Renal cortical epithelial cell (primary cell): ENCODE measurements at places on chromosomes 13 and 19.
A peak's percentile ranks its signal among the peaks of the same experiment; 100 is the strongest.

- DNase-seq = no peak
These were observed 62.1 kb downstream of the GGACT start for GRCh38 chr13:100526318-100527000.

DNA sequence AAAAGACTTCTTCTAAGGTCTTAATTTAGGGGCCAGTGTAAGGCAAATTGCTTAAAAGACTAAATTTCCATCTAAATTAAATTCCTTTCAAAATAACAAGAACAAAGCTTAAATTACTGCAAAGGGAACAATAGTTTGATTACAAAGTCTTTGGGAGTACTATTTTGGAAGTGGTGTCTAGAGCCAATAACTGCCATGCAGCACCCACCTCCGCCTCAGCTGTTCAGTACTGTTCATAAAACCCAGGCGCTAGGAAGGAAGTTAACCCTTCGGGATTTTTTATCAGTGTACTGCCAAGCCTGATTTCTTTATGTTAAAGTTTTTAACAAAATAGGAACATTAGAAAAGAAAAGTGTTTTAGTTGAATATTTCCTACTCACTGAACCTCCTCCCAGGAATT is 210.1 kb downstream of the LIG4 start:
- DNase-seq = no peak

DNA sequence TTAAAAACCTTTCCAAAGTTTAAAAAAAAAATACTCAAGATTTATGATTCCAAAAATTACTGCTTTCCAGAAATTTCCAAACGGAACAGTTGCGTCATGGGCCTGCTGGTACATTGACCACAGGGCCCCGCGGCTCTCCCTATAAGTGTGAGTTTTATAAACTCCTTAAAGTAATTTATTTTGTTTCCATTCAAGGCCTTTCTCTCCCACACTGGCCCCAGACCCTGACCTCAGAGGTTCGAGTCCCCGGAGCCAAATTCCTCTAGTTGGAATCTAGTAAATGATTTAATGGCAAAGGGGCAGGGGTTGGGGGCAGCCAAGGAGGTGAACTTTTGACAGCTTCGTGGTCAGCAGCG is 97.5 kb downstream of the INSR start:
- no peak for DNase-seq

GRCh38 chr13:106581225-106581624 is 13.3 kb upstream of the ARGLU1 start:
- no peak for DNase-seq

DNA sequence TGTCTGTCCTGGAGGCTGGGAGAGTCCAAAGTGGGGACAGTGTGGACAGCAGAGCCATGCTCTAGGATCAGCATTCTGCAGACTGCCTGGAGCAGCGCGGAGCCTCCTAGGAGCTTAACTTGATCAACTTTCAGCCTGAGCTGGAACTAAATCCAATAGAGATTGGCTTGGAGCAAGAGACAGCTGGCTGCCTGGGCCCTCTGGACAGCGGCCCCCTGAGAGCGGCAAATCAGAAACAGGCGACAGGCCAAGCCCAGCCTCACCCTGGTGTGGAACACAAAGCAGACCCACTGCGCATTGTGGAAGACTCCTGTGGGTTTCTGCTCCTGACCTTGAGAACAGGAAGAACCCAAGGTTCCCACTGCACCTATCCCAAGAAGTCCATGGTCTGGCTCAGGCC is 462.2 kb downstream of the TSHZ3 start:
- DNase-seq = no peak

DNA sequence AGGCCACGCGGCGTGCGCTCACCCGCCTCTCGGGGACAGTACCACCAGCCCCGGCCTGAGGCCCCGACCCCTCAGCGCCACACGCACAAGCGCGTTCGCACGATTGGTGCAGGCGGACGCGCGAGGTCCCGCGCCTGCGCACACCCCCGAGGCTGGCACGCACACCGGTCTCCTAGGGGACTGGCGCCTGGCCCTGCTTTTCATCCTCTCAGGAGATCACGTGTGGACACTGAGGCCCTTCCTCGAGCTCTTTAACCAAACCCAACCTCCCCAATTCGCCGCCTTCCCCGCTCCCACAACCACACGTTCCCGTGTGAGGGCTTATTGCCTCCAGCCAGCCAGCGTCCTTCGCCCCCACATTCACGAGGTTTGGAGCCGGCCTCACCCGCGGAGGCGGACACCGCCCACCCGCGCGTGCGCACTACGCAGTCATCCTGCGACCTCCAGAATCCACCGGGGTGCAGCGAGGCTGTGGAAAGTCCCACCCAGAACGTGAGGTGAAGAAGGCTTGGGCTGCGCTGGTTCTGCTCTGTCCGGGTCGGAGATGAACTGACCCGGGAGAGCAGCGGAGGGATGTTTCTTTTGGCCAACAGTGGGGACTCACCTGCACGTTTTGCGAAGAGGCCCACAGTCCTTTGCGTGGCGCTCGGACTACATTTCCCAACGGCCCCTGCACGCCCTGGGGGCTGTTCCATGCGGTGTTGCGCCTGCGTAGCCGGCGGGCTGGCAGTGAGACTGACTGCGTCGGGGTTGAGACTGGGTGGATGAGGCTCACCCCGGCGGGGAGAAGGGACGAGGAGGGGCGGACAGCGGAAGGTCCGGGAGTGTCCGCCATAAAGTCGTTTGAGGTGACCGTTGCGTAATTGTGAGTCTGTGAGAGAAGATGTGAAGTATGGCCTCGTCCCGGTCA is 539 bp upstream of the ZNF667 start:
- DNase-seq = peak; percentile 75

DNA sequence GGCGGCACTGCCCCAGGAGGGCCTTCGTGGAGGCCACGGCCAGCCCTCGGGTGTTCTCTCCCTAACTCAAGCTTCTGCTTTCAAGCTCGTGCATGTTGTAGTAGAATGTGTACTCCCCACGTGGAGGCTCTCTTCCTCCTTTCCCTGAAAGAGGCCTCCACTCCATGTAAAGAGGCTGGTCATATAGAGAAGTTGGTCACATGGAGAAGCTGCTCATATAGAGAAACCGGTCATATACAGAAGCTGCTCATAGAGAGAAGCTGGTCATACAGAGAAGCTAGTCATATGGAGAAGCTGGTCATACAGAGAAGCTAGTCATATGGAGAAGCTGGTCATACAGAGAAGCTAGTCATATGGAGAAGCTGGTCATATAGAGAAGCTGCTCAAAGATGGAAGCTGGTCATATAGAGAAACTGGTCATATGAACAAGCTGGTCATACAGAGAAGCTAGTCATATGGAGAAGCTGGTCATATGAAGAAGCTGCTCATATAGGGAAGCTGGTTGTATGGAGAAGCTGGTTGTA is 152.5 kb downstream of the COL4A1 start:
- no peak for DNase-seq

DNA sequence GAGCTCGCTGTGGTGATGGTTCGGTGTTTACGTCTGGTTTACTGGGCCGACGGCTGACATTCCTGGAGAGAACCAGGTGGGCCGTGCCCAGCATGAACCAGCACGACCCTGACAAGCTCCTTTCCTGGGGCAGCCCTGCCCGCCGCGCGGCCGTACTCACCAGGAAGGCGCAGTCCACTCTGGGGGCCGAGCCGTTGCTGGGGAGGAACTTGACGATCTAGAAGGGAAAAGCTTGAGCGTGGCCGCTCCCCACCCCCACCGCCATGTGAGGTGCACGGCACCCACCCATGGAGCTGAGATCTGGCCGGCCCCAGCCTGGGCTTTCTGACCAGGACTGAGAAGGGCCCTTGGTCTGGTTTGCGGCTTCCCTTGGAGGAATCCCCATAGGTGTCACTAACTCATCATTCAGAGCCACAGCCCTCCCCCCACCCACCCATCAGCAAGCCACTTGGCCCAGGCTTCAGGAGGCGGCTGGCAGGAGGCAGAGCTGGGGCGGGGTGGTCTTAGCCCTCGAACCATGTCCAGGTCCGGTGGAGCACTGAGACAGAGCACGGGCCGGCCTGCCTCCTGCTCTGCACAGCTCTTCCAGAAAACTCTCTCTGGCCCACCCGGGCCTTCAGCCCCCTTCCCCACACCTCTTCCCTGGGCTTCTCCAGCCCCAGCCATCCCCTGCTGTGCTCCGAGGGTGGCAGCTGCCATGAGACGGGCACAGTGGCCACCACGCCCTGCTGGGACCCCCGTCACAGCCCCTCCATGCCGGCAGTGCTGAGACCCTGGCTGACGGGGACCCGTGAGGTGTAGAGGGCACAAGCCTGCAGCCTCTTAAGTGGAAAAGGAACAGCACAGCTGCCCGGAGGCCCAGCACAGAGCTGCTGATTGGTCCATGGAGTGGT is 6.2 kb downstream of the ATP4B start:
- DNase-seq = no peak

DNA sequence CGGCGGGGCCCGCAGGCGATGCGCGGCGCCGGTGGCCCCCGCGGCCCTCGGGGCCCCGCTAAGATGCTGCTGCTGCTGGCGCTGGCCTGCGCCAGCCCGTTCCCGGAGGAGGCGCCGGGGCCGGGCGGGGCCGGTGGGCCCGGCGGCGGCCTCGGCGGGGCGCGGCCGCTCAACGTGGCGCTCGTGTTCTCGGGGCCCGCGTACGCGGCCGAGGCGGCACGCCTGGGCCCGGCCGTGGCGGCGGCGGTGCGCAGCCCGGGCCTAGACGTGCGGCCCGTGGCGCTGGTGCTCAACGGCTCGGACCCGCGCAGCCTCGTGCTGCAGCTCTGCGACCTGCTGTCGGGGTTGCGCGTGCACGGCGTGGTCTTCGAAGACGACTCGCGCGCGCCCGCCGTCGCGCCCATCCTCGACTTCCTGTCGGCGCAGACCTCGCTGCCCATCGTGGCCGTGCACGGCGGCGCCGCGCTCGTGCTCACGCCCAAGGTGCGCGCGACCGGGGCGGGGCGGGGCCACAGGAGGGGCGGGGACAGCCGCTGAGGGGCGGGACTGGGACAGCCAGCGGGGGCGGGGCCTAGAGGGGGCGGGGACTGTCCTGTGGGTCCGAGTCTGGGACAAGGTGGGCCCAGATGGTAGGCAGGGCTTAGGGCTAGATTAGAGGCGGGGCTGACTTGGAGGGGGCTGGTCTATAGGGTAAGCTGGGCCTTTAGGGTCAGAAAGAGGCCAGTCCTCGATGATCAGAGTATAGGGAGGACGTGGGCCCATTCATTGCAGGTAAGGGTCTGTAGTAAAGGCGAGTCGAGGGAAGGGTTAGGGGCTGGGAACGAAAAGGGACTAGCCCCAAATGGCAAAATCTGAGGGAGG is 5.1 kb downstream of the GRIN2D start:
- DNase-seq = peak; percentile 29

DNA sequence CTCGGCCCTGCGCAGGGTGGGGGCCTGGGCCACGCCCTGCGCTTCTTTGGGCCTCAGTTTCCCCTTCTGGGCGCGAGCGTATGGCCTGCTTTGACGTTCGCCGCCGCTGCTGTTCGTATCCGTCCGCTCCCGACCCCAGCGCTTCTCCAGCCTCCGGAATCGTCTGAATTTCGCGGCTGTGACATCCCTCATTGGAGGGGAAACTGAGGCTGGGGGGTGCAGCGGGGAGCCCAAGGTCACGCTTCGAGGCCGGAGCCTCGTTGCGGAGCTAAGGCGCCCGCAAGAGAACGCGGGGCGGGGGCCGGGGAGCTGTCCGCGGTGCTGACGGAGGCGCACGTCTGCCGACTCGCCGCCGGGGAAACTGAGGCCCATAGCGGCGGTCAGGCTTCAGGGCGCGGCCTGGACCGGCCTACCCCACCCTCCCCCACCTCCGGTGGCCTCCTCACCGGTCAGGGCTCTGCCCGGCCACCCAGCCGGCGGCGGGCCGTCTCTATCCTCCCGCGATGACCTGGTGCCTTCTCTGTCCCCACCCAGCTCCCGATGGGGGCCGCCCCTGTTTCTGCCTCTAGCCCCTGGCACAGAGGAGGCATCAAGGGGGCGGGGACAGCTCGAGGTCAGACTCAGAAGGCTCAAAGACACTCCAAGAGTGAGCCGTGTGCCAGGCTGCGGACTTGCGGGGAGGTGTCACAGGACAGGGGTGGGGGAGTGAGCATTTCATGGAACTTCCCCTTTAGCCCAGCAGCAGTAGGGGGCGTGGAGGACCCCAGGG is 3.0 kb upstream of the APC2 start:
- no peak for DNase-seq

- DNase-seq = no peak
These were observed 7.7 kb downstream of the IRF2BP1 start for GRCh38 chr19:45878043-45878794.

GRCh38 chr13:109818886-109819285 is 32.5 kb upstream of the IRS2 start:
- DNase-seq = no peak

- no peak for DNase-seq
These were observed 2.9 kb downstream of the ABCC4 start for GRCh38 chr13:95298169-95298965.

- no peak for DNase-seq
These were observed 671.0 kb downstream of the SLITRK1 start for GRCh38 chr13:83211301-83211700.

DNA sequence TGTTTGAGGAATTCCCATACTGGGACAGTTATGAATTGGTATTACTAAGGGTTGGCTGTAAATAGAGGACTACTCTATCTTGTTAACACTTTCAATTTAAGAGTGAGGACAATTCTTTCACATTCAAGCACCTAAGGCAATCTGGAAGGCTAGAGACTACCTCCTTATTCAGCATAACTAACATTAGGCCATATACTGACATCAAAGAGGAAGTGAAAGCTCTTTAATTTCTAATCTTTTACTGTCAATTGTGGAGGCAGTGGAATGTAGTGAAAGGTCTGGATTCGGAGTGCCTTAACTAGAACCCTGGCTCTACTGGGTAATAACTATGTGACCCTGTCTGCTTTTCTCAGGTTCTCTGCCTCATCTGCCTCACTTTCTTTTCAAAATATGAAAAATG is 134.0 kb downstream of the UFM1 start:
- DNase-seq = no peak

DNA sequence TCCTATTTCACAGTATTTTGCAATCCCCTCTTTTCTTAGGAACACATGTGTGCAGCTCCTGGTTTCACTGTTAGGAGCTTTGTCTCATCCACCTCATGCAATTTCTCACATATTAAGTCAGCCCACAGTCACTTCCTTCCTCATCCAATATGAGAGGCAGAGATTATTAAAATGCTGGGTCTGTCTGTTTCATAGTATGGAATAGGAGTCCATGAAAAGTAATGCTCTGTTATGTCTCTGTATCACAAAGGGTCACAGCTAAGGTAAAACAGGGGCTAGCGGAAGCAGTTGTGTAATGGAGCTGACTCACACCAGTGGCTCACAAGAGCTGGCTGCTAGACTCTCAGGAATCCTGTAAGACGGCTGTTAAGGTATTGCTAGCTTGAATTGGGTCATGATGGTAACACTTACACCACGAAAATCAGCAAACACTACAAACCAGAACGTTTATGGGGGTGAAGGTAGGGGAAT is 216.5 kb downstream of the EFNB2 start:
- peak; percentile 96 for DNase-seq

- no peak for DNase-seq
These were observed 34.9 kb upstream of the POMP start for GRCh38 chr13:28623782-28624706.

GRCh38 chr13:97982286-97982685 is 28.8 kb downstream of the IPO5 start:
- DNase-seq = peak; percentile 56

GRCh38 chr19:10544753-10545251 is 1.1 kb downstream of the ATG4D start:
- no peak for DNase-seq

- peak; percentile 17 for DNase-seq
These were observed 2.6 kb upstream of the MCEMP1 start for GRCh38 chr19:7674010-7675005.

- DNase-seq = peak; percentile 97
These were observed 10.3 kb upstream of the BICRA start for GRCh38 chr19:47598407-47599349.

- no peak for DNase-seq
These were observed 7.7 kb downstream of the RNF113B start for GRCh38 chr13:98169331-98169730.
